ENCODE measurements at places on chromosomes 6 and 20.

- no peak for DNase-seq
These were observed 574.2 kb upstream of the JAG1 start for GRCh38 chr20:11248011-11248409.

GRCh38 chr6:31729979-31730630, 1.0 kb upstream of the DDAH2 start:
- DNase-seq, result peak; percentile 46

DNA sequence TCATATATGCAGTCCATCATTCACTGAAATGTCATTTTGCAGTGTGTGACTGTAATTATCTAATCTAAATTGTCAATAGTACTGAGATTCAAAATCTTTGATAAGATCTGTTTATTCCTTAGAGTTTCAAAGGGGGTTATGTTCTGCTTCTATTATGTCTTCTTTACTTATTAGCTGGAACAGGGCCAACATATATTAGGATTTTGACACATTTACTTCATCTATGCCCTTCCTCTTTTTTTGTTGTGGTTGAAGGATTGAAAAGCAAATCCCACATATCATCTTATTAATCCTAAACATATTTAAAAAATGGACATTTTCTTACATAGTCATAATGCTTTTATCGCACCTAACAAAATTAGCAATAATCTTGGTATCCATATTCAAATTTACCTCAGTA, 30.3 kb upstream of the MAS1 start:
- DNase-seq, result no peak

GRCh38 chr20:60269573-60270162, 311.4 kb downstream of the CDH26 start:
- DNase-seq, result no peak

GRCh38 chr6:116040993-116041392, 19.7 kb downstream of the FRK start:
- DNase-seq, result no peak

DNA sequence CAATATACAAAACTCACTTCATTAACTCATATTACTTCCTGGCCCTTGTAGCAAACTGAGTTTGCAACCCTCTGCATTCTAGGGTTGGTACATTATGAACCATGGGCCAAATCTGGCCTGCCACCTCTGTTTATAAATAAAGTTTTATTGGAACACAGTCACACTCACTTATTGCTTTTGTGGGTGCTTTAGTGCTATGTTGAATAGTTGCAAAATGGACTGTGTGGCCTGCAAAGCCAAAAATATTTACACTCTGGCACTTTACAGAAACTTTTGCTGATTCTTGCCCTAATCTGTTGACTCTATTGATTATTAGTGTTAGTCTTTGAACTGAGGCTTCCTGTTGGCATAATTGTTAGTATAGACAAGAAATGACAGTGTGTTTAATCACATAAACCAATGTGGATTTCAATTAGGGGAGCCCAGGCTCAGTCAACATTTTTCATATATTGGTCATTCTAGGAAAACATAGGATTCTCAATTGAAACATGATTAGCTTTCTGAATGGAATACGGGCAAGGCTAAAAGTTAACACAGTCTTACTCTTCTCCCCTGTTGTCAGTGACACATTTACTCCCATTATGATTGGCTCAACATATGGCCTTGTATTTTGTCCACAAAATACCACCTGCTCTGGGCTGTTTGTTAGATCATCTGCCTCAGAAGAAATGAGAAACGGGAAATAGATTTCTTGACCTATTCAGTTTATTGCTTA, 241.9 kb upstream of the ZFP64 start:
- no peak for DNase-seq

- no peak for DNase-seq
These were observed 176.0 kb downstream of the MRPL14 start for GRCh38 chr6:43951063-43951755.

DNA sequence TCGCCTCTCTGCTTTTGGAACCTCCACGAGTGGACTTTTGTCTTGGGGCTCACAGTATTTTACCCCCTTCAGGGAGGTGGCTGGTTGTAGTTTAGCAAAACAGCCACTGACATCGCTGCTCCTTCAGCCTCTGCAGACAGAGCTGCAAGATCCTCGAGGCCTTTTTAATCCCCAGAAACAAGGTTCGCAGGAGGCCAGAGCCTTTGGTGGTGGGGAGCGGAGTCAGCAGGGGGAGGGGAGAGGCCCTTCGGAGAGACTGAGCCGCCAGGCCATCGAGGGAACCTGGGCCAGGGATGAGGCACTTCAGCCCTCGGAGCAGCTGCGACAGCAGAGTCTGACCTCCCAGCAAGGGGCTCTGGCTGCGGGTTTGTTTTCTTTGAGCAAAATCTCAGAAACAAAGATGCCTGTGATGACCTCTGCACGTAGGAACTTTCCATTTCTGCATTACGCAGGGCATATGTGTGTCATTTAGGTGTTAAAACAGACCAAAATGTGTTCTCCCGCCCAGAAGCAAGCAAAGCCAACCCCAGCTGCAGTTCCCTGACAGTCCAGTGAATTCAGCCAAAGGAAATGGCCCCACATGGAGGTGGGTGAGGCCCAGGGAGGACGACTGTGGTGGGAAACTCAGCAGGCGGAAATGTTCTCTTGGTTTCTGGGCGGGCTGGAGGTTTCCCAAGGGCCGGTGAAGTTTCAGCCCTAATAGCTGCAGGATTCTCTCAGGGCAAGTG, 171.2 kb upstream of the SULF2 start:
- no peak for DNase-seq

DNA sequence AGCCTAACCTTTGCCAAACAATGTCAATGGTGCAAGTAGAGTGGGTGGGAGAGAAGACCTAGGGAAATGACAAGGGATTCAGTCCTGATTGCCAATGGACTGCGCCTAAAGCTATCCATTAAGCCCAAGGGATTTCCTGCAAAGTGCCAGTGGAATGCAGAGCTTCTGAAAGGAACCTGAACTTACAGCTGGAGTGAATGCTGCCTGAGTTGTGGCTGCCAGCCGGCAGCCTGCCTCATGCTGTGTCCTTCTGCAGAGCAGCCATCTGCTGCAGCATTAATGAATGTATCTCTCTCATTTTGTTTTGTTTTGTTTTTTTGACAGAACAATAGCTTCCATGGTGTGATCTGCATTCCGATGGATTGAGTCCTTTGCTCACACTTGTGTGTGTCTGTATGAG, 44.7 kb downstream of the SLC35F1 start:
- no peak for DNase-seq

GRCh38 chr20:9400171-9401025, 114.0 kb upstream of the LAMP5 start:
- no peak for DNase-seq

- DNase-seq, result peak; percentile 25
These were observed 11.5 kb downstream of the PRDM1 start for GRCh38 chr6:106097411-106098231.

DNA sequence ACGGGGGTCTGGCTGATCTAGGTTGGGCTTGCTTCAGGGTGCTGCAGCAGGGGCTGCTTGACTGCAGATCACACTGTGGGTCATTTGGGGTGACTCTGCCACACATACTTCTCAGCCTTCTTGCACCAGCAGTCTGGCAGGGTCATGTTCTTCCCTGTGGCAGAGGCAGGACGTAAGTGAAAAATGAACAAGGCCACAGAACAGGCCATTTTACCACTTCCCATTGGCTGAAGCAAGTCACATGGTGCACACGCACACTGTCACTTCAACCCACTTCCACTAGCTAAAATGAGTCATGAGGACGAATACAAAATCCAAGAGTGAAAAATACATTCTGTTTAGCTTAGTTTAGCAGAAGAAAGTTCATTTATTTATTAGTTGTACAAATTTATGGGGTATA, 168.6 kb upstream of the GGTLC1 start:
- no peak for DNase-seq

GRCh38 chr6:67467341-67467740, 1167.7 kb upstream of the ADGRB3 start:
- no peak for DNase-seq

DNA sequence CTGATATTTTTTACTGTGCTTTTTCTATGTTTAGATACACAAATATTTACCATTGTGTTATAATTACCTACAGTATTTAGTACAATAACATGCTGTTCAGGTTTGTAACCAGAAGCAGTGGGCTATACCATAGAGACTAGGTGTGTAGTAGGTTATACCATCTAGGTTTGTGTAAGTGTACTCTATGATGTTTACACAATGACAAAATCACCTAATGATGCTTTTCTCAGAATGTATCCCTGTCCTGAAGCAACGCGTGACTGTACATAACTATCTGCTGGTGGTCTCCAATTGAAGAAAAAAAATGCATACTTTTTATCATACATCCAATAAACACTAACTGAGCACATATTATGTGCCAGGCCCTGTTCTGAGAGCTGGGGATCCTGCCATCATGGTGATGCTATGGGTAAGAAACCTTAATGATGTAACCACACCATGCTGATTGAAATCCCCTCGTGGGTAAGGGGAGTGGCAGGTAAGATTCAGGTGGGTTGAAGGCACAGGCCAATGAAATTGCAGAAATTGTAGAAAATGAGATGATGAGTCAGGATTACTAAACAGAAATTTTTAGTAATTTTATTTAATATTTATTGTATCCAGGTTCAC, 76.8 kb downstream of the FYN start:
- no peak for DNase-seq

DNA sequence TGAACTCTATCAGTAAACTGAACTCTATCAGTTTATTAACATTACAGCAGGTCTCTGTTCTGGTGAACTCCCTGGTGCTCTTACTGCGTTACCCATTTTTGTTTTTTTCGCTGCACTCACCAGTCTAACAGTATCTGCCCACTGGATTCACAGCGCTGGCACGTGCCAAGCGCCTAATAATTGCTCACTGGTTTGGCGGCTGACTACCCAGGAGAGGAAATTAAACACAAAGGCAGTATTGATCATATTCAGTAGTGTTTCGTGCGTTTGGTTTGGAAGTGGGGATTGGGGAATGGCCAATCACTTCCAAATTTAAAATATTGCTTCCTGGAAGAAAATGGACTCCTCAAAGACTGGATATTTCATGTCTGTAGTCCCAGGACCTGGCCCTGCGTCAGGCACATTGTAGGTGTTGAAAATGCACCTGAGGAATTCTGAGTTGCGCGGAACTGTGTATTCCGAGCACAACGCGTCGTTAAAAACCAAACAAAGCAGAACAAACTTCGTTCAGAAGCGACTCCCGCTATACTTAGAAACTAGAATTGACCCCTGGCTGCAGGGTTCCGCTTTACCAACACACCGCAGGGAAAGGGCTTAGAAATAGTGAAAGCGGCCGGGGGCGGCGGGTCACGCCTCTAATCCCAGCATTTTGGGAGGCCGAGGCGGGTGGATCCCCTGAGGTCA, 1.1 kb upstream of the RPS12 start:
- no peak for DNase-seq

GRCh38 chr20:40090236-40090635, 598.8 kb downstream of the MAFB start:
- DNase-seq, result no peak

GRCh38 chr6:124482071-124482491, 480.2 kb upstream of the RNF217 start:
- no peak for DNase-seq

DNA sequence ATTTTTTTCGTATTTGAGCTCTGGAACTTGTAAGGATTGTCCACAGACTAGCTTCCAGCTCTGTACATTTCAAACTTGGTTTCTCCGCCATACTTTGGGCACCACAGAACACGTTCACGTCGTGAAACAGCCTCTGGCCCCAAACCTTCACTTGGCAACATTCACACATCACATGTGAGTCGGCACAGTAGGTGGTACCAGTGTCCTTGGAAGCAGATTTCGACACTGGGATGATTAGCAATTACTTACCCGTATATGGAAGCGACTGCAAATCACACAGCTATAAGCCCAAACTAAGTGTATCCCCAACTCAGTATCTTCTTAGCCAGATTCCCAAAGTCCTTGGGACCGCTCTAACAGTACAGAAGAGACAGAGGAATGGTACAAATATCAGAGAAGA, 60.2 kb downstream of the MAFB start:
- no peak for DNase-seq

- DNase-seq, result no peak
These were observed 74.5 kb downstream of the METTL24 start for GRCh38 chr6:110283657-110284056.

GRCh38 chr20:44357555-44358125, 2.1 kb downstream of the HNF4A start:
- DNase-seq, result no peak

GRCh38 chr20:63471981-63472831, at the start of gene KCNQ2:
KCNQ2 (minus strand) TSS chr20:63472655; CDS start chr20:63472463, 192 bp downstream.
- DNase-seq, result no peak

DNA sequence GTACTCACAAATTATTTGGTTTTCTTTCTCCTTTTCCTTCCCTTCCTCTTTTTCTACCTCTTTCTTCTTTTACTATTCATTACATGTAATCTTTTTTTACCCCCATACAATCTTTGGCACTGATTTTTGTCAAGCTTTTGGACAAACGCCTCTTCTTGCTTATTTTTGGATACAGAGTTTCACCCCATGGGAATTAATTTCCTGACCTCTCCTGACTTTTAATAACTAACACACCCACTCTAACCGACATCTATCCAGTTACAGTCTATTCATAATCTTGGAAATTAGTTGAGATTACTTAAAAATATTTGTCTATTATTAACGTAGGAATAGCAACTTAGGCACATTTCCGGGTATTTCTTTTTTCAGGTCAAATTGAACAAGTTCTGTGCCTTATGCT, 101.2 kb downstream of the HDGFL1 start:
- no peak for DNase-seq

- DNase-seq, result no peak
These were observed 245.2 kb downstream of the PKHD1 start for GRCh38 chr6:51842061-51842803.

- no peak for DNase-seq
These were observed 67.9 kb upstream of the CDH4 start for GRCh38 chr20:61184194-61184593.

GRCh38 chr6:12328701-12329100, 38.5 kb downstream of the EDN1 start:
- no peak for DNase-seq

GRCh38 chr6:32111424-32112066, 2.4 kb upstream of the TNXB start:
- no peak for DNase-seq

DNA sequence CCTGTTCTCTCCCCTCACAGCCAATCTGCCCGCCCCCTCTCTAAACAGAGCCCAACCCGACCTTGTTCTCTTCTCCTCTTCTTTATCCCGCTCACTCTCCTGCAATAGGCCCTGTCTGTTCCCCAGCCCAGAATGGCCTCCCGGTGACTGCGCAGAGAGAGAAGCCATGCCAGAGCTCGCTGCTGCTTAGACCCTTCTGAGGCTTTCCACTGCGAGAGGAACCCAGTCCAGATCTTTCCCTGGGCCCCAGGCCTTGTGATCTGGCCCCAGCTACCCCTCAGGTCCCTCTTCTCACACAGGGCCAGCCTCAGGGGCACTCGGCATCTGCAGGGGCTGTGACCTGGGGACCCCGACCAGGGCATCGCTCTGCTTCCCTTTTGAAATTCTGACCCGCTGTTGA, 58.1 kb downstream of the TMEM242 start:
- DNase-seq, result no peak

DNA sequence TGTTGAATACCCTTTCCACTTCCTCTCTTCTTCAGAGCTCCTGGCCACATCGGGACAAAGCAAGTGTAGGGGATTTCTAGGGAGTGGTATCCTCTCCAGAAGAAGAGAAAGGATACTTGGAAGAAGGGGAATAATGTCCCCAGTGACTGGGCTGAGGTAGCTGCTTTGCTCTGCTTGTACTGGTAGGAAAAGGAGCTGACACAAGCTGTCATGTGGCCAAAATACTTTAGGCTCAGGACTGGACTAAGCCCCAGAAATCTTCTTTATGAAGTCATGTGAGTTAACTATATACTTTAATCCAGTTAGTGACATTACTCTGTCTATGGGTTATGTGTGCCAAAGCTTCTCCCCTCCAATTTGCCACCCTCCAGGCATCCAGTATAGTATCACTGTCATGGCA, 40.5 kb downstream of the AKIRIN2 start:
- no peak for DNase-seq

- DNase-seq, result no peak
These were observed 13.4 kb upstream of the MAPRE1 start for GRCh38 chr20:32806356-32806755.

All from stimulated activated CD8-positive, alpha-beta memory T cell treated with anti-CD3 and anti-CD28 coated beads, Interleukin-4, amount 100 ng/mL, for 1 hour (primary cell).